Astrocyte (in vitro differentiated cells and primary cell): ENCODE measurements at places on chromosomes 13 and 19. TPM values are rescaled to one million over a fixed set of nuclear protein-coding genes. Genes with fewer than 3 reads are reported as not detected.

DNA sequence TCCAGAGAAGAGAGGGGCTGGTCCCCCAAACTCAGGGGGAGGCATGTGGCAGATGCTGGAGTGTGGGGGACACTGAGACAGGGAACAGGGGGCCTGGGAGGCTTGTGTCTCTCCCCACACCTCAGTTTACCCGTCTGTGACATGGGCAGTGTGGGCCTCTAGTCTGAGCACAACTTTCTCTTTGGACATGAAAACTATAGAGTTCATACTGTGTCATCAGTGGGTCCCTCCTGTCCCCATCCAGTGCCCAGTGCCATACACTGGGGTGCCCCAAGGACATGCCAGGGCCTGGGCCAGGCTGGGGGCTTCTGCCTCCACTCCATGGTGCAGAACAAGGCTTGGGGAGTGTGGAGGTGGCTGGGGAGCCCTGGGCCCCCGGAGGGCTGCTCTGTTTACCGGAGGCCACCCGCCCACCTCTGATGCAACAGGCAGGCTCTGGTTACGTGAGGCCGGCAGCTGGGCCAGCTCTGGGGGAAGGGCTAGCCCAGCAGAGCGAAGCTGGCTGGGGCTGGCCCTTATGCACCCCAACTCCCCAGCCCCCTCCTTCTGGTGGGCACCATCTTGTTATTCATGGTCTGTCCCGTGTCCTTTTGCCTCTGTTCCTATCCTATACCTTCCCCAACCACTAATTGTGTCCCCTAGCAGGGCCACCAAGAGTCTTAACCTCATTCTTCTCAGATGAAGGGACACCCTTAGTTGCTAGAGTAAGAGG lies 1.9 kb upstream of the MEF2B start:
- no peak for DNase-seq
- H3K4me3 ChIP-seq = no peak overlapping the region
- H3K4me1 ChIP-seq = peaks cover 7% of the 10 kb centered on the region
- H3K36me3 ChIP-seq = no peaks in the 10 kb centered on the region

DNA sequence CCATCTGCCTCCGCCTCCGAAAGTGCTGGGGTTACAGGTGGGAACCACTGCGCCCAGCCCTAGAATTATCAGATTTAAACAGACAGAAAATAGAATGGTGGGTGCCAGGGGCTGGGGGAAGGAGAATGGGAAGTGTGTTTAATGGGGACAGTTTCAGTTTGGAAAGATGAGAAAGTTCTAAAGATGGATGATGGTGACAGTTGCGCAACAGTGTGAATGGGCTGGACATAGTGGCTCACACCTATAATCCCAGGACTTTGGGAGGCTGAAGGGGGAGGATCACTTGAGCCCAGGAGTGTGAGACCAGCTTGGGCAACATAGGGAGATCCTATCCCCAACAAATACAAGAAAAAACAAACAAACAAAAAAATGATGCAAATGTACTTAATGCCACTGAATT lies 15.9 kb downstream of the KANK2 start:
- peaks cover 12% of the 10 kb centered on the region for H3K36me3 ChIP-seq
- no peak for DNase-seq
- no peaks in the 10 kb centered on the region for H3K27me3 ChIP-seq
- no peak overlapping the region for H3K4me3 ChIP-seq
- no peak overlapping the region for H3K27ac ChIP-seq
- peaks cover 10% of the 10 kb centered on the region for H3K4me1 ChIP-seq

GRCh38 chr19:40224342-40225150 lies 1.9 kb downstream of the CCNP start:
- H3K4me3 ChIP-seq = no peak overlapping the region
- no peak for DNase-seq
- H3K4me1 ChIP-seq = peaks cover 27% of the 10 kb centered on the region

GRCh38 chr19:28289295-28290063 lies 923.5 kb downstream of the UQCRFS1 start:
- peaks cover 20% of the 10 kb centered on the region for H3K4me1 ChIP-seq
- no peaks in the 10 kb centered on the region for H3K27me3 ChIP-seq
- H3K27ac ChIP-seq = no peak overlapping the region
- no peaks in the 10 kb centered on the region for H3K36me3 ChIP-seq
- no peak overlapping the region for H3K4me3 ChIP-seq
- peak; percentile 73 for DNase-seq

DNA sequence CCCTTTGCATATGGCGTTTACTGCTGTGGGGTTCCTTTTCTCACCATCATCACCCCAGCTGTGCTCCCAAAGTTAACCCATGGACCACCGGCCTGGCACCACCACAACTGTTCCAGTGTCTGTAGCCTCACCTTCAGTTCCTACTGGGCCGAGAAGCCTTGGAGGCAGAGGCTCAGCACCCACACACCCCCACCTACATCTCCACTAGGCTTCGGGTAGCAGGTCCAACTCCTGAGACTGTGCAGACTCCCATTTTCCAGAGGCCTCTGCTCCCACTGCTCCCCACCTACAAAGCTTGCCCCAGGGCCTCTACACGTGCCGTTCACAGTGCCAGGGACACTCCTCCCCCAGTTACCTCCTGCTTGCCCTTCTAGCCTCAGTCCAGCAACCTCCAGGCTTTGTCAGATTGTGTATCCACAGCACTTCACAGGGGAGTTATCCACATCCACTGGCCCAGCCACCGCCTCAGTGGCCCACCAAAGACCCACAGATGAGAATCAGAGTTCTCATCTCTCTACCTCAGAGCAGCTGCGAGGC lies 14.1 kb downstream of the SLC27A5 start:
- H3K27ac ChIP-seq = no peak overlapping the region
- no peak for DNase-seq
- H3K4me3 ChIP-seq = no peak overlapping the region
- no peaks in the 10 kb centered on the region for H3K27me3 ChIP-seq
- peaks cover 4% of the 10 kb centered on the region for H3K4me1 ChIP-seq
- no peaks in the 10 kb centered on the region for H3K36me3 ChIP-seq

DNA sequence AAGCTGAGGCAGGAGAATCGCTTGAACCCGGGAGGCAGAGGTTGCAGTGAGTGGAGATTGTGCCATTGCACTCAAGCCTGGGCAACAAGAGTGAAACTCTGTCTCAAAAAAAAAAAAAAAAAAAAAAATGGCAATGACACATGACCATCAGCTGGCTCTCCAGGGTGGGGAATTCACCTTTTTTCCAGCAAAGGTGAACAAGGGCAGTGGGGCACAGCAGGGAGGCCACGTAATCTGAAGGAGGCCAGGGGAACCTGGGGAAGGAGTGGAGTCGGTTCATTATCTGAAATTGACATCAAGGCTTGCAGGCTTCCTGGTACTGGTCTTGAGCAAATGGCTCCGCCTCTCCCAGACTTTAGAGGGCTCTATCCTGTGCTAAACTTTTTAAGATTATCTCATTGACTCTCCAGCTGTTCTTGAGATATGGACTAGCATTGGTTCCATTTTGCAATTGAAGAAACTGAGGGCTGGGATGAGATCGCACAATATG lies 28.1 kb downstream of the KEAP1 start:
- no peak overlapping the region for H3K4me3 ChIP-seq
- no peaks in the 10 kb centered on the region for H3K36me3 ChIP-seq
- DNase-seq = no peak
- H3K27ac ChIP-seq = no peak overlapping the region

DNA sequence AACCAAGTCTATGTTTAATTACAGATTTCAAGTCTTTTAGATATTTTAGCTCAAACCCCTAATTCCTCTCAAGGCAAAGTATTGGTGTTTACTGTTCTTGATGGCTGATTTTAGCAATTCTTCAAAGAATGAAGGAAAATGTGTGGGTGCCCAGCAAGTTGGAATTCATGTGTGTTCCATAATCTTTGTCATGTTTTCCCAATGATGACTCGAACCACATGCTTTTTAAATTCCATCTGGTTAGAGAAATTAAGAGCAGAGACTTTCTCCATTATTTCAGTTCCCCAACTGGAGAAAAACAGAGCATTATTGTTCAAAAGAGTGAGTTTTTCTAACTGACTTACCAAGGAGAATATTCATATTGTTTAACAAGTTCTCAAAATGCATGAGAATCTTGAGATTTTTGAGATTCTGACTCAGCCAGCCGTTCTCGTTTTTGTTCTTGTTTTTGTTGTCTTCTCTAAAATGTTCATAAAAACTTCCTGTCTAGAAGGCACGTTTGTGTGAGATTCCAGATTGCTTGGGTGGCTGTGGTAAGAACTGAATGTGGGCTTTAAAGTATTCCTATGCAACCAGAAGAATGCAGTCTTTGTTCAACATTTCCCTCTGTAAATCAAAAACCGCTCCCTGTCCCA lies 404.7 kb downstream of the IRS2 start:
- DNase-seq = peak; percentile 88
- no peaks in the 10 kb centered on the region for H3K36me3 ChIP-seq
- peak overlapping the region; percentile 72 for H3K27ac ChIP-seq
- H3K4me3 ChIP-seq = no peak overlapping the region

DNA sequence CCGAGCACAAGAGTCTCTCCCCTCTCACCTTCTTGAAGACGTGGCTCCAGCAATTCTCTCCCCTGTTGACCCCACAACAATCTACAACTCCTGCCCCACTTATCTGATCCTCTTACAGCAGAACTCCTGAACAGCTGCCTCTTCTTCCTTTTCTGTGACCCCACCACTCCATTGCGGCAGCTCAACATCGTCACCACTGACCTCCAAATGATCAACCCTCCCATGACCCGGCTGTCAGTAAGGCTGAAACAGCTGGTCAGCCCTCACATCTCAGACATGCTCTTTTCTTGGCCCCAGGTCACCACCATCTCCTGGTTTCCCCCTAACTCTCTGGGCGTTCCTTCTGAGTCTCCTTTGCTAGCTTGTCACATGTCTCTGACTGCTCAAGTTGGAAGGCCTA lies 1.8 kb downstream of the EXOSC5 start:
- no peaks in the 10 kb centered on the region for H3K27me3 ChIP-seq
- H3K36me3 ChIP-seq = peaks cover under 1% of the 10 kb centered on the region
- no peak overlapping the region for H3K27ac ChIP-seq
- no peak for DNase-seq
- peaks cover 15% of the 10 kb centered on the region for H3K4me1 ChIP-seq
- no peak overlapping the region for H3K4me3 ChIP-seq

DNA sequence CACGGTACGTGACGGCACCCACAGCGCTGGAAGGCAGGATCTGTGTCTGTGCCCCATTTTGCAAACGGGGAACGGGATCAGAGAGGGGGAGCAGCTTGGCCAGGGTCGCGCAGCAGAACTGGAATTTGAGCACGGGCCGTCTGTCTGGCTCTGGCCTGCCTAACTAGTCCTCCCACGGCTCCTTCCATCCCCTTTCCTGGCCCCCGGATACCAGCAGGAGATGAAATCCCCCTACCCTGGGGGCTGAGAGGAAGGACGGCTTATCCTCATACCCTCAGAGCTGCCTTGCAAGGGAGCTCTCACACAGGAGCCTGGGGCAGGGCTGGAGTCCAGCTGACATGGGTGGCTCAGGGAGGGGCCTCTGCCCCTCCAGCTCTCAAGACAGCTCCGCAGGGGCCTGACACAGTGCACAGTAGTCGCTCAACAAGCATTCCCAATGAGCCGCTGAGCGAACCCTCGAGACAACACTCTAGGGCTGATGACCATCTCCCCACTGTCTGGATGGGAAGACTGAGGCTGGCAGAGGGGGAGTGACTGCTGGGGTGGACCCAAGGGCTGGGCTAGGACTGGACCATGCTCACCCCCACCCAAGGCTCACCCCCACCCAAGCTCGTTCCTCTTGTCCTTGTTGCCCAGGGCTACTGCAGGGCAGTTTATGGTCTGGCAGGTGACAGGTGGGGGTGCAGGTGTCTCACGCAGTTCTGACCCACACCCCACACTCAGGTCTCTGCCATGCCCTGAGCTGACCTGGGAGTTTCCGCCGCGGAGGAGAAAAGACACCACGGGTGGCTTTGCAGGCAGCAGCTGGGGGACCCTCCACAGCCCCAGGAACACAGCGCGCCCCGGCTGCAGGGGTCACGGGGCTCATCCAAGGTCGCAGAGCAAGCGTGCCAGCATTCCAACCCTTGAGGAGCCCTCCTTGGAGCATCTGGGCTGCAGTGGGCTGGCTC lies 4.0 kb downstream of the ZBTB7A start:
- H3K4me1 ChIP-seq = peaks cover 43% of the 10 kb centered on the region
- H3K27me3 ChIP-seq = no peaks in the 10 kb centered on the region
- no peak overlapping the region for H3K27ac ChIP-seq
- H3K36me3 ChIP-seq = no peaks in the 10 kb centered on the region

DNA sequence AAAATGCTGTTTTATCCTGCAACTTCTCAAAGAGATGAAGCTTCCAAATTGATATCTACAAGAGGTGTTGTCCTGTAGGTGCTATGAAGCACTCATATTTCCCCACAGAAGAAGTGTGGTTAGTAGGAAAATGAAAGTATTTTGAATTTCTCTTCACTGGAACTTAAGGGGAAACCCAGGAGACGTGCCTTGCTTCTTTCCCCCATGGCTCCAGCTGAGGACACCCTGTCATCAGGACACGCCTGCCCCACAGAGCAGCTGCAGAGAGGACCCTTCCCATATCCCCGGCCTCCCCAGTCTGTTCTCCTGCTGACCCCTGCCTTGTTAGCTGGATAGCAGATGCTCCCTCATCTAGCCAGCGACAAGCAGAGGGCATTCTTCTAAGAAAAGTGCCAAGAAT lies 371.3 kb downstream of the COG6 start:
- H3K27me3 ChIP-seq = no peaks in the 10 kb centered on the region
- H3K4me1 ChIP-seq = peaks cover 9% of the 10 kb centered on the region
- H3K4me3 ChIP-seq = no peak overlapping the region
- H3K27ac ChIP-seq = no peak overlapping the region
- DNase-seq = no peak

GRCh38 chr13:111644750-111645149 lies 324.3 kb downstream of the TEX29 start:
- no peaks in the 10 kb centered on the region for H3K4me1 ChIP-seq
- no peaks in the 10 kb centered on the region for H3K27me3 ChIP-seq
- no peak overlapping the region for H3K27ac ChIP-seq
- no peak for DNase-seq
- no peaks in the 10 kb centered on the region for H3K36me3 ChIP-seq

DNA sequence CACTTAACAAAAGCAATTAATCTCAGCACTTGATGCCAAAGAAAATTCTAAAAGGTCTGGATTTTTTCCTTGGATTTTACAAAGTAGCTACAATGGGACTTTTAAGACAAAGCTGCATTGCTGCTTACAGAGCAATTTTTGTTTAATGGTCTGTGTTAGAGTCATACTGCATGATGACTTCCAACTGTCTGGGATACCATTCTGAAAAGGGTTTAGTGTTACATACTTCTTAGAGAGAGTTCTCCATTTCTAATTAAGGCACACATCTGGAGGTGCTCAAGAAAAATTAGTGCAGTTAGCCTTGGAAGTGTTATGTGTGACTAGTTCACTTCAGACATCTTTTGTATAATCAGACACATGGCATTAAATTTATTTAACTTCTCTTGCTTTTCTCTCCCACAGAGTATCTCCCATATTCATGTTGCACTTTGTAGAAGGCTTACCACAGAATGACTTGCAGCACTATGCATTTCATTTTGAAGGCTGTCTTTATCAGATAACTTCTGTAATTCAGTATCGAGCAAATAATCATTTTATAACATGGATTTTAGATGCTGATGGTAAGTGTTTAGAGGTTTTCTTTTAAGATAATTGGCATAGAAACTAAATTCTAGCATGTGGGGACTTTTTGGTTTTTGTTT lies 35.1 kb downstream of the USPL1 start:
- no peak overlapping the region for H3K27ac ChIP-seq
- no peak overlapping the region for H3K4me3 ChIP-seq
- peaks cover 44% of the 10 kb centered on the region for H3K36me3 ChIP-seq
- H3K27me3 ChIP-seq = no peaks in the 10 kb centered on the region
- no peaks in the 10 kb centered on the region for H3K4me1 ChIP-seq
- no peak for DNase-seq

GRCh38 chr13:103140001-103140671 lies 73.9 kb upstream of the SLC10A2 start:
- no peaks in the 10 kb centered on the region for H3K36me3 ChIP-seq
- DNase-seq = no peak
- H3K4me3 ChIP-seq = no peak overlapping the region
- no peaks in the 10 kb centered on the region for H3K27me3 ChIP-seq

The KCNC3 gene
- not detected in 2 replicates for total RNA-seq

The ZNF181 gene
- total RNA-seq = 4.8 and 5.2 TPM in 2 replicates

The MAMSTR gene
- total RNA-seq = 0.55 and 0.57 TPM in 2 replicates

The CFAP97D2 gene
- total RNA-seq = not detected in 2 replicates

The ZNF841 gene
- total RNA-seq = 37.8 and 38.0 TPM in 2 replicates

The ADAMTSL5 gene
- 4.7 and 5.5 TPM in 2 replicates for total RNA-seq
